ENCODE measurements at places on chromosomes 11 and 22.

DNA sequence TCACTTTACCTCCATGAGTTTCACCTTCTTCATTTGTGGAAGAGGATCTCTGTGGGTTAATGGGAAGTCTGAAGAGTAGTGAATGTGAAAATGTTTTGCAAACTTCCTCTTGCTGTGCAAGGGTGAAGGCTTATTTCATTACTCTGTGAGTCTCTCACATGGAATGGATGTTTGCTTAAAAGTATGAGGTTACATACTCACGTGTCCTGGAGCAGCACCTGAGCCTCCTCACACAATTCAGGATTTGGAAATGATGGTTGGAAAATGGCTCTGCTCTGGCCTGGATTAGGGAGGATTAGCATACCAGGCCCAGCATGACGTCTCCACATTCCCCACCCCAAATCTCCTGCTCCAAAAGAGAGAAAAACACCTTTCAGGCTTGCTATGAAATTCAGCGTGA lies 4.8 kb downstream of the GRAMD1B start:
- DNase-seq, result no peak

- DNase-seq, result no peak
These were observed 2.3 kb upstream of the RTN4RL2 start for GRCh38 chr11:57458060-57458409.

DNA sequence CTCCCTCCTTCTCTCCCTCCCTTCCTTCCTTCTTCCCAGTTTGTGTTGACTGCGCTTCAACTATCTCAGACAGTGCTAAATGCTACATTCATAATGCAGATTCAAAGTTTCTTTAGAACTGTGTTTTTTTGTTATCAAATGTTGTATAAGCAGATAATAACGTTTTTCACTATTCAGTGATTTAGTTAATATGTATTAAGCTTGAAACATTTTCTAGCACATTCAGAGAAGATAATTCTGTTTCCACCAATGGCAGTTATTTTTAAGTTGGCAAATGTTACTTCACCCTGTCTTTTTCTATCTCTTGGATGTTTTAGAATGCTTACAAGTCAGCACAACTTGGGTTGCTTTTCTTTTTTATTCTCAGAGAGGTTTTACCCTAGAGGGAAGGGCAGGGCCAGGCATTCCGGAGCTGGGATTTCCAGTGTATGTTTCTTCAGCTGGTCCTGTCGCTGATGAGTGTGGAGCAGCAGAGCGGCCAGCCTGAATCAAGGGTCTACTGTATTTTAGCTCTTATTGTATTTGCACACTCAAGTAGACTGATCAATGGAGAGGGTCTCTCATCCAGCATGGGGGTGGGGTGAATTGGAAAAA lies 162.3 kb upstream of the ARHGAP20 start:
- no peak for DNase-seq

- no peak for DNase-seq
These were observed 53.3 kb upstream of the CLDN5 start for GRCh38 chr22:19577422-19577966.

GRCh38 chr11:125165111-125165842 lies 726 bp downstream of the PKNOX2 start:
- no peak for DNase-seq

GRCh38 chr11:6197466-6198200 lies 1.4 kb upstream of the OR52W1 start:
- DNase-seq, result no peak

DNA sequence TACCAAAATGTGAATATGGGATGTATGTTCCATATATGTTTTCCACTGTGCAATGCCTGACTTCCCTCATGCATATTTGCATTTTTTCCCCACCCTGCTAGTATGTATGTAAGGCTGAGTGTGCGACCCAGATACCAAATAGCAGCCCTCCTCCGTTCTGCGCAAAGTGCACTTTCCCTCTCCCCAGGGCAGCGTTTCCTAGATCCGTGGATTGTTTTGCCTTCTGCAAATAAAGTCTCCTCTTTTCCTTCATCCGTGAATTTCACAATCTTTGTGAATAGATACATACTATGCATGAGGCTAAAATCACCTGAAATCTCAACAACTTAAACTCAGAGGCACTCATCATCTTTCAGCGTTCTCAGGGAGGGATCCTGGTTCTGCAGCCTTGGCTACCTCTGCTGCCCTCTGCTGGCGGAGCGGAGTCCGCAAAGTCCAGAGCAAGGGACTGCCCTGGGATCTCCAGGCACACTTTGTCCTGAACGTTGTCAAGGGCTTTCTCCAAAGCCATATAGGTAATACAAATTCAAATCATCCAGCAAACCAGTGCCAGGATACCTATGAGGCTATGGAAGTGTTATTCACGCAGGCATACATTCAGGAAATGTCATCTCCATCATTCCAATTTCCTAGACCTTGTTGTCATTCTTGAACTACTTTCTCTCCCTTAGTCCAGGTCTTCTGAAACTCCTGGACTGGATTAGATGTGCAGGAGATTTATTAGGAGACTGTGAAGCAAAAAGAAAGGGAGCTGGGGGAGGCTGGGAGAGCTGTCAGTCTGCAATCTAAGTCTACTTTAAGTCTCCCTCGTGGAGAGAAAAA lies 53.1 kb downstream of the CNTF start:
- peak; percentile 74 for DNase-seq

DNA sequence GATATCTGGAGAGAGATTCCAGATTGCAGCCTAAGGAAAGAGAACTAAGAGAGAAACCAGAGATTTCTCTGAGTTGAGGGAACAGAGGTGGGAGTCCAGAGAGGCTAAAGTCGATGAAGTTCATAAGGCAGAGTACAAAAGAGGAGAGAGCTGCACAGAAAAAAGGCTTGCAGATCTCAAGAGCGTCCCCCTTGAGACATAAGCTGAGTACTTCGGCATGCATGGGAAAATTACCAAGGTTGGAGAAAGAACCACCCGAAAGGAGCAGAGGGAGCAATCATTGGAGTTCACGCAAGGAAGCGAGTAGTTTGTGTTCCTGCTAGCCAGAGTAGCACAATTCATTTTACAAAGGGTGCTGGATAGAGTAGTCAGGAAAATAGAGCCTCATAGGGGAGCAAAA lies 293.5 kb downstream of the TMEM135 start:
- DNase-seq, result no peak

GRCh38 chr22:37792494-37792893 lies 15.2 kb upstream of the GCAT start:
- no peak for DNase-seq

DNA sequence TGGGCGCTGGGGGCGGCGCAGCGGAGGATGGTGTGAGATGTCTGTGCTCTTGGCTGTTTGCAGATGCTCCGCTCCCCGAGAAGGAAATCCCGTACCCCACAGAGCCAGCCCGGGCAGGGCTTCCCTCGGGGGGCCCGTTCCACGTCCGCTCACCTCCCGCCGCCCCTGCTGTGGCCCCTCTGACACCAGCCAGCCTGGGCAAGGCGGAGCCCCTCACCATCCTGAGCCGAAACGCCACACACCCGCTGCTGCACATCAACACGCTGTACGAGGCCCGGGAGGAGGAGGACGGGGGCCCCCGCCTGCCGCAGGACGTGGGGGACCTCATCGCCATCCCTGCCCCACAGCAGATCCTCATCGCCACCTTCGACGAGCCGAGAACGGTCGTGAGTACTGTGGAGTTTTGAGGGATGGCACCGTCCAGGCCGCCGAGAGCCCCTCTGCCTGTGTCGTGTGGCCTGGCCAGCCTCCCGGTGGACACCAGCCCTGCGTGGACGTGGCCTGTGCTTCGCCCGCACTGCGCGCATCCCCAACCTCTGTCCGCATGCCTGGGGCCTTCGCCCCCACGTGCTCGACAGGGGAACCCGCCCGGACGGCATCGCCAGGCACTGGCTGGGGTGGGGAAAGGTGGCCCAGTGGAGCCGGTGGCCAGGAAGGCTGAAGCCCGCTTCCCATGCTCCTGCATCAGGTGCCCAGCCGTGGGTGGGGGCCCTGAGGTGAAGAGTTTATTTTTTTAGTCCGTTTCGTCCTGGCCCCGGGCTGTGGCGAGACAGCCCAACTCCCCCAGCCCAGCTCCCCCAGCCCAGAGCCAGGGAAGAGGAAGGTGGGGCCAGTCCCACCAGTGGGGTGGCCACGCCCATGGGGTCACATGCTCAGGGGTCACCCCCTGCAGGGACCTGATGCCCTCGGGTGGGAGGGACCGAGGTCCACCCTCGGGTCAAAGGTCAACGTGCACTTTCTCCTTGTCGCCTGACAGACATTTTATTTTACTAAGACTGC lies 6.5 kb upstream of the TRABD start:
- DNase-seq, result no peak

DNA sequence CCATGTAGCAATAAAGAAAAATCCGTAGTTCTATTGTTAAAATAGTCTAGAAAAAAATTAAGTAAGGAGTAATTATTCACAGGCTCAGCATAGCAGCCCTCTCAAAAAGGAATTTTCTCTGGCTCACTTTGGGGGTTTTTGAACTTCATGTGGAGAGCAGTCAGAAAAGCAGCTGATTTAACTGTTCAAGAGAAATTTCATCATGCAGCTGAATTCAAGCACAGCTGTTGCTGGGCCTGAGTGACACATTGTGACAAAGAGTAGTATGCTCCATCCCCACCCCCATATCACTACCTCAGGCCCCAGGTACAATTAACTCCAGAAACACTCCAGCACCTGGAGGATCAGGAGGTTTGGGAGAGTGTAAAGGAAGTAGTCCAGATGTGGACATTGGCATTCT lies 272.1 kb downstream of the FAM76B start:
- DNase-seq, result no peak

DNA sequence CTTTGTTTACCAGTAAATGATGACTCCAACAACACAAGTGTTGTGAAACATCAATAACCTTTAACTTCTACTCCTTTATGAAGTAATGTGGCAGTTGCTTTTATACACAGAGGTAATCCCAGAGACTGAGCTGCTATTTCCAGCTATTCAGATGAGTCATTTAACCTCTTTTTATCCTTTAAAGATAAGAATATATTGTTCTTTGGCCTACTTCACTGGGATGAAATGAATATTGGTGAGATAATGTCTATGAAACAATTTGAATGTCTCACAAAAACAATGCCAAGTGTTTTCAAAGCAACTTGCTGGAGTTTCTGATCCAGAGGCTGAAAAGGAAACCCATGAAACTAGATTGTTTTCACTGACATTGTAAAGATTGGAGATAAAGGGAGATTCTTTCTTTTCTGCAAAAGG lies 564.4 kb upstream of the LUZP2 start:
- peak; percentile 57 for DNase-seq

DNA sequence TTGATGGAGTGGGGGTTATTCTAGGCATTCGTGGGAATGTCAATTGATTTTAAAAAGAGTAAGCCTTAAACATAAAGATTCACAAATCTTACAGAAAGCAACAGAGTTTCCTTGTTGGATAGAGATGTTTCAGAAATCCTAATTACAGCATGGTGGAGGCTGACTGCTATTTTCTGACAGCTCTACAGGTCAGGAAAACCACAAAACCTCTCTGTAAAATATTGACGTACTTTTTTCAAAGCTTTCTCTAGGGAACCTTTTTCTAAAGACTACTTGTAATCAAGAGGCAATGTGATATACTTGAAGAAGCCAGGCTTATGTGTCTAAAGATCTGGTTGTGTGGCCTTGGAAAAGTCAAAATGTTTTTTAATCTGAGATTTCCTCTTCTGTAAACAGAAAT lies 9.1 kb upstream of the OR8B8 start:
- no peak for DNase-seq

DNA sequence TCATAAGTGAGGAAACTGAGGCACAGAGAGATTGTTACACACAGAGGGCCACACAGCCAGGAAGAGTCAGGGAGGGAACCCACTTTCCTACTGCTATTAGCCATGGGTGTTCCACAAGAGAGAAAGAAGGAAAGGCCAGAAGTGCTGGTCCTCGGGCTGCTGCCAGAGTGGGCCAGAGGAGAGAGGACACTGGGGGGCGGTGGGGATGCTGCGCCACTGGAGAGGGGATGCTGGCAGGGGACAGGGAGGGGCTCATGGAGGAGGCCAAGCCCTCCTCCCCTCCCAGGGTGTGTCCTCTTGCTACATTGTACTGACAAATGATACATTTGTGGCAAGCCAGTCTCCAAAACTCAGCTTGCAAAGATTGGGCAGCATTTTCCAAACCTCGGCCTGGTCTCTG lies 9.9 kb downstream of the IL10RA start:
- no peak for DNase-seq

GRCh38 chr11:11407763-11408084 lies 54.7 kb upstream of the CSNK2A3 start:
- DNase-seq, result no peak

DNA sequence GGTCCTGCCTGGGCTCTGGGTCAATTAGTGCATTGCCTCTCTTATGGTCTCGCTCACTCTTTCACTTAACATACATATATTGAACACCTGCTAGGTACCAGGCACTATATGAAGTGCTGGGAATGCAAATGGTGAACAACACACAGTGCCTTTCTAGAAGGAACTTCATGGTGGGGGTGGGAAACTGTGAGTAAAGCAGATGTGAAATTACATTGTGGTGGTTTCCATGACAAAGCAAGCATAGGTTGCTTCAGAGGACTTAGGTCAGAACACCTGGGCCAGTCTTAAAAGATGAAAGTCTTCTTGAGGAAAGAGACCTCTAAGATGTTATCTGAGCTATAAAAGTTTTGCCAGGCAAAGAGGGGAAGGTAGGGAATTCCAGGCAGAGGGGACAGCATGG lies 231.3 kb downstream of the BUD13 start:
- no peak for DNase-seq

- DNase-seq, result no peak
These were observed 12.7 kb upstream of the KAT5 start for GRCh38 chr11:65699306-65699705.

DNA sequence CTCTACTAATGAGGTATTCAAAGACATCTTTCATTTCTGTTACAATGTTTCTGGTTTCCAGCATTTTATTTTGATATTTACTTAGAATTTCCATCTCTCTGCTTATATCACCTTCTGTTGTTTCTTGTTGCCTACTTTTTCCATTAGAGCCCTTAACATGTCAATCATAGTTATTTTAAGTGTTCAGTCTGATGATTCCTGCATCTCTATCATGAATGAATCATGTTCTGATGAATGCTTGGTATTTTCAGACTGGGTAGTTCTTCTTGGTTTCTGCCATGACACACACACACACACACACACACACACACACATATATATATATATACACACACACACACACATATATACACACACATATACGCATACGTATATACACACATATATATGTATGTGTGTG lies 486.4 kb upstream of the ISX start:
- no peak for DNase-seq

GRCh38 chr22:18929459-18929858 lies 6.6 kb downstream of the PRODH start:
- DNase-seq, result no peak

GRCh38 chr11:6468712-6469495 lies 4.8 kb downstream of the TRIM3 start:
- DNase-seq, result peak; percentile 87

DNA sequence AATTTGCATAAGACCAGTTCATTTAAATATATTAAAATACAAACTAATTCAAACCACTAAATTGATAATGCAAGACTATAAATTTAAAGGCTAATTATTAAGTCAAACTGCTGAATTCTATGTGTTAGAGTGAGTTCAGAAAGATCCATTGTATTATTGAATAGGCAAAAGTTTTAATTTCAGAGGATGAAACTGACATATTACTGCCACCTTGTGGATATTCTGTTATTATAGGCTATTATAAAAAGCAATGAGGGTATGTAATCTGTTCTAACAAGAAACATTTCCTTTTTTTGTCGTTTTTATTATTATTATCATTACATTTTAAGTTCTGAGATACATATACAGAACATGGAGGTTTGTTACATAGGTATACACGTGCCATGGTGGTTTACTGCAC lies 20.9 kb upstream of the NAALAD2 start:
- DNase-seq, result peak; percentile 10

GRCh38 chr11:18704698-18705097 lies 6.1 kb downstream of the TMEM86A start:
- DNase-seq, result no peak
